ENCODE measurements at places on chromosomes 7 and 10.

DNA sequence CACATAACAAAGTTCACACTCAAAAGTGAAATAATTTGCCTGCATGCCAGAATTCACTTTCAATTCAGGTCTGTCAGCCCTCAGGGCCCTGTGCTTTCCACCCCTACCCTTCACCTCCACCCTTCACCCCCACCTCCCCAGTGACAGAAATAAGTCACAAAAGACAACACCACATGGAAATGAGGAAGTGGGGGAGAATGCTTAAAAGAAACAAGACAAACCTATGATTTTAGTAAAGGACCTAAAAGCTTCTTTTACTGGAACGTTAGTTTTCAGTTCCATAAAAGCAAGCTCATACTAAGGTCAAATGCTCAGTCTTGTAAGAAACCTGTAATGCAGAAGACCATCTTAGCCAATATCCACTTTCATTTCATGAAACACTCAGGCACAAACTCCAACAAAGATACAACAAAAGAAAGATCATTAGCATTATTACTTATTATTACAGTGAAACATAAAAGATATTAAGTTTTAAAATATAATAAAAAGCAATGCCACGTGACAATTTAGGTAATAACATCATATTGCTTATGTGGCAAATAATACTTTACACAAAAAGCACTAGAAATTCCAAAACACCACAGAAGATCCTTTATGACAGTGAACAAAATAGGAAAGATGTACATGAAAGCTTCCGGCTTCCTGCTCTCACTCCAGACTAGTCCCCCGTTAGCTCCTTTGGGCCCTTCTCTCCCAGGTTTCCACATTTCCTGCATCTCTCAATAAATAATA, 112.1 kb downstream of the LMBR1 start:
- no peak for DNase-seq

GRCh38 chr7:145797507-145797906, 319.1 kb upstream of the CNTNAP2 start:
- no peak for DNase-seq

DNA sequence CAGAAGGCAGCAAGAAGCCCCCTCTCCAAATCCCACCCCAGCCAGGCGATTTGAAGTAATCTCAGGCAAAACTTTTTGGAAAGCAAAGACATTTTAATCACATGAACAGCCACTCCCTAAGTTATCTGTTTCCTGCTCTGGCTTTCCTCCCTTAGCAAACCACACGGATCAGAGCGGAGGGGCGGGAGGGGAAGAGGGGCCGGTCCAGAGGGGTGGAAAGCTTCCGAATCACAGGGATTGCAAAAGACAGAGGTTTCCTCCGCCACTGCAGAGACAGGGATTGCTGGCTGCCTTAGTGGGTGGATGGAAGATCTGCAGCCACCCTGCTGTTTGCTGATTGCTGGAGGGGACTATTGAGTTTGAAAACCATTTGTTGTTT, 41.2 kb downstream of the ZCCHC24 start:
- no peak for DNase-seq

DNA sequence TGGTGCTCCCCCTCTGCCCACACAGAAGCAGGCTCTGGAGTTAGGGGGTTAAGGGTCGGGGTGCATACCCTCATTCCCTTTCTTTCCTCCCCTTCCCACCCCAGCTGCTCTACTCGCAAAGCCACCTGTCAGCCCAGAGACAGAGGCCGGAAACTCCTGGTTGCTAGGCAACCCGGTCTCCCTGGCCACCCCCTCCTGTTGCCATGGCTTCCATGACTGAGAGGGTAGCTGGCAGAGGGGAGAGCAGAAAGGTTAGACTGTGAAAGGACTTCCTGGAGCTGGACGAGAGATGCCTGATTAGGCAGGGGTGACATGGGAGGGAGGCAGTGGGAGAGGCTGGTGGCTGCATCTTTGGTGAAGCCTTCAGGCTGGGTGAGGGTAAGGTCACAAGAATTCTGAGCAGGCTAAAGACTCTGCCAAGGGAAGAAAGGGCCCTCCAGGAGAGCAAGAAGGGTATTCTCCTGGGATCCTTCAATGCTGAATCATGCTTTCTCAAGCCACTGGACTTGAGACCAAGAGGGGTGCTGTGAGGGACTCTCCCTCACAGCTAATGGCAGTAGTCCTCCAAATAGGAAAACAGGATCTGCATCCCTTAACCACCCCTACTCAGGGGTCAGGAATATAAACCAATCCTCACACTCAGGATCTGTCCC, 5.4 kb downstream of the PSD start:
- no peak for DNase-seq

GRCh38 chr7:116173051-116174028, 37.0 kb upstream of the TES start:
- no peak for DNase-seq
